ENCODE measurements at places on chromosomes 3 and 15. TPM values are rescaled to one million over a fixed set of nuclear protein-coding genes. Genes with fewer than 3 reads are reported as not detected.
A peak's percentile ranks its signal among the peaks of the same experiment; 100 is the strongest.

GRCh38 chr3:185561374-185561943 lies 9.1 kb upstream of the LIPH start:
- no peak for DNase-seq

- DNase-seq: no peak
Observed at GRCh38 chr3:24368605-24369004, 126.0 kb downstream of the THRB start.

DNA sequence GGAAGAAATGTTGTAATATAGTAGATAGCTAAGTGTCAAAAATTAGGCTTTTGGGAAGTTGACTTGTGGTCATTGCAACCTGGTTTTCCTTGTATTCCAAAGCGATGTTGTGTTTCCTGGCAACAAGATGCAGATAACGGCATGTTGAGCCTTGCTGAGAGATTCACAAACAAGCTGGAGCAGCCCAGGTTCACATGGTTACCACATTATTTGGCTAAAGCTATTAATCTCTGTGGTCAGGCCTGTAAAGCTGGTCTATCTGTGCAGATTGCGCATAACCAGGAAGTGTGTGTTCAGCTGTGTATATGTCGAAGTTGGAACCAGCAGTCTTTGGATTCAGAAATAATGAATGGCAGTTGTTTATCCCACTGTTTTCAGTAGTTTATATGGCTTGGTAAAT lies 6.6 kb downstream of the TIPARP start:
- peak; percentile 47 for DNase-seq

- DNase-seq: no peak
Observed at GRCh38 chr15:25671132-25671531, 192.0 kb downstream of the ATP10A start.

GRCh38 chr15:31550211-31550977 lies 223.8 kb downstream of the KLF13 start:
- no peak for DNase-seq

DNA sequence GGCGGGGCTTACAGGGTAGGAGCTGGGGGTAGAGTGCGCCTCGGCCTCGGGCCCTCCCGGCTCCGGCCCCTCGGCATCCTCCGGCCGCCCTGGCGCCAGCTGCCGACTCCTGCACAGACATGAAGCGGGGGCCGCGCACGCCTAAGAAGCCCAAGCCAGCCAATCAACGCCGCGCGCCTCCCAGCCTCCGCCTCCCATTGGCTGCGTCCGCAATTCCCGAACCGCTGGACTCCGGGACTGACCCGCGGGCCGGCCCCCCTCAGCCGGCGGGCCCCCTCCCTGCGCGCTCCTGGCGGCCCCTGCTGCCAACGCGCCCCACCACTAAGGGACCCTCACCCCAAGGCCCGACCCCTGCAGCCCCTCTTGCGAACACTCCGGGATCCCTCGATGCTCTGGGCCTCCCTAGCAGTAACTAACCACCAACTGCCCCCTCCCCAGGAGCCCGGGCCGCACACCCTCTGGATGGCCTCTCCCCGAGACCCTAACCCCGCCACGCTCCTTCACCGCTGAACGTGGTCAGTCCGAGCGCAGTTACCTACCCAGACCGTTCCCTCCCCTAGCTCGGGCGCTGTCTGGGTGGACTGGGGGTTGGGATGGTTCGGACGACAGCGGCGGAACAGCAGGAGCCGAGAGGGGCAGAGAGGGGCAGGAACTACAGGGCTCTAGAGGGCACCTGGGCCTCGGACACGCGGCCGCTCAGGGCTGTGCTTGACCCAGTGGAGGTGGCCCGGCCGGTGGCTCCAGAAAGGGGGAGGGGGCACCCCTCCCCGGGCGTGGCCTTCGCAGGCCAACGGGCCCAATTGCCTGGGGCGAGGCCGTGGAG lies 5.0 kb downstream of the GATA2 start:
- DNase-seq: peak; percentile 91

Gene WDR49
- total RNA-seq: not detected

Gene CLDN18
- total RNA-seq: not detected

Gene SI
- not detected for total RNA-seq

Gene REC114
- not detected for total RNA-seq

Gene LRRIQ4
- total RNA-seq: not detected

Data from MG63 (cell line).